ENCODE measurements at places on chromosomes 5 and 9.

- DNase-seq, result no peak
Measured at GRCh38 chr5:169011451-169011850, 289.5 kb downstream of the SLIT3 start.

GRCh38 chr5:147752666-147753290 is 29.8 kb downstream of the JAKMIP2 start:
- DNase-seq, result no peak

DNA sequence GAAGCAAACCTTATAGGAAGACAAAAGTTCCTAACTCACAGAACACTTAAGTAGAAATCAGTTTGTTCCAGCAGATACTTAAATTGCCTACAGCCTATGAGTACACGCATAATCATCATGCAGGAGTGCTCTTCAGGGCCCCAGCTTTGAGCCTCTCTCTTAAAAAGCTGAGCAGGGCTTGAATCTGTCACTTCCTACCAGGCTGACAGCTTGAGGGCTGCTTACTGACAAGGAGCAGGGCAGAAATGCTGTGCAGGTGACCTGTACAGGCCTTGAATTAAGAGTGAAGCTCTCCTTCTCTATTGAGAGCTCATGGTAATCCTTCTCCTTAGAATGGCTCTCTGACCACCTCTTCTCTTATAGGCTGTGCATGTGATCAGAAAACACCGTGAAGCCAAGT is 66.5 kb upstream of the MAST4 start:
- DNase-seq, result no peak

DNA sequence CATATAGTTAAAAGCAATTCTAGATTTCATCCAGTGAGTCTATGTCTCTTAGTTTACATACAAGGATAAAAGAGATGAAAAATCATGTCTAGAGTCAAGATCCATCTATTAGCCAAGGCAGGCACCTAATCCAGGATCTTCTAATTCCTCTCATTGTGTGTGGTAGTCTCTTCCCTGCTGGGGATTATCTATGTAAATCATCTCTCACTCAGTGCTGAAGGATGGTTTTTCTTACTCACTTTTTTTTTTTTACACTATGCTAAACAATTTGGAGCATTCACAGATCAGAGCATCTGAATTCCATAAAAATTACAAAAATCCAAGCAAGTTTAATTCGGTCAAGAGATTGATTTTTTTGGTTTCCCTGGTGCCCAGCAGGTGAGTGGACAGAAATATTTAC is 154.9 kb upstream of the GDNF start:
- DNase-seq, result no peak

DNA sequence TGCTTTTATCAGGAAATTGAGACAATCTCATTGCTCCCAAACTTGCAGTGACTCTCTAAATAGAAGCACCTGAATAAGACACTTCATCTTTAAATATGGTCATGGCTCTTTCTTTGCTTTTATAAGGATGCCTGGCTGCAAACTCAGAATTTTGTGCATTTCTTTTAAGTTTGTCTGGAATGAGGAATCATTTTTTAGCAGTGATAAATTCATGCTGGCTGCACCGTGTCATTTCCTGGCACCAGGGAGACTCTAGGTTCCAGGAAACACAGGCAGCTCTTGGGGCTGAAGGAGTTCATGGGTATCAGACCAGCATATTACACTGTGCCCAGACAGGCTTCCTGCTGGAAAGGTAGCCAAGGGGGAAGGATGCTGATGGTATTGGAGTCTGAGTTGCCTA is 109.9 kb downstream of the NUDT12 start:
- no peak for DNase-seq

GRCh38 chr9:98790134-98790841 is 6.1 kb downstream of the ANKS6 start:
- DNase-seq, result no peak

GRCh38 chr5:32942225-32942989 is 231.3 kb downstream of the NPR3 start:
- no peak for DNase-seq

GRCh38 chr9:138057726-138058125 is 180.1 kb downstream of the CACNA1B start:
- DNase-seq, result no peak

DNA sequence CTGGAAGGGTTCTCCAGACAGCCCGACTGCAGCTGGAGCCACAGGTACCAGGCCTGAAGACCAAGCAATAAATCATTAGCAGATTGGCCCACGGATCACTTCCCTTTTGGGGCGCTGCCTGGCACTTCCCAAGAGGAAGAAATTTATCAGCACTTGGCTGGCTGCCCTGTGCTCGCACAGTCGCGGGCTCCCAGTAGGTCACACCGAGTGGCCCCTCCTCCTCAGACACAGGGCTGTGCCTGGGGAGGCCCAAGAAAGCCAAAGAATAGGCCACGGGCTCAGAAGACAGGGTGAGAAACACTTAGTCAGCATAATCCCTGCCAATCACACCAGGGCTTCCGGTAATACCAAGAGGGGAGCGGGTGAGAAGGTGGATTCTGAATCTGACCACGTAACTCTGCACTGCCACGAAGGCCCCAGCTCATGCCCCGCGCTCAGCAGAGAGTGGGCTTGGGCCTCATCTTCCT is 115.7 kb upstream of the MSX2 start:
- DNase-seq, result no peak

- no peak for DNase-seq
Measured at GRCh38 chr5:115257981-115258380, 4.7 kb downstream of the PGGT1B start.

- DNase-seq, result no peak
Measured at GRCh38 chr5:95891499-95891898, 69.0 kb upstream of the GLRX start.

DNA sequence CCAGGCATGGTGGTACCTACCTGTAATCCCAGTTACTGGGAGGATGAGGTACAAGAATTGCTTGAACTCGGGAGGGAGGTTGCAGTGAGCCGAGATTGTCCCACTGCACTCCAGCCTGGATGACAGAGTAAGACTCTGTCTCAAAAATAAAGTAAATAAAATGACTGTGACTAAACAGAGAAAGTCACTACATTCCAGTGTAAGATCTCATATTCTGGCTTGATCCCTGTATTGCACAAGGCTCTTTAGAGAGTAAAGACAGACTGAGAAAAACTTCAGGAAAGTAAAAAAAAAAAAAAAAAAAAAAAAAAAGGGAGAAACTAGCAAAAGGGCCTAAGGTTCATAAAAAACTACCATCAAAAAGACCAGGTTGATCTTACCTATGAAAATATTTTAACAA is 106.6 kb upstream of the PJA2 start:
- DNase-seq, result no peak

DNA sequence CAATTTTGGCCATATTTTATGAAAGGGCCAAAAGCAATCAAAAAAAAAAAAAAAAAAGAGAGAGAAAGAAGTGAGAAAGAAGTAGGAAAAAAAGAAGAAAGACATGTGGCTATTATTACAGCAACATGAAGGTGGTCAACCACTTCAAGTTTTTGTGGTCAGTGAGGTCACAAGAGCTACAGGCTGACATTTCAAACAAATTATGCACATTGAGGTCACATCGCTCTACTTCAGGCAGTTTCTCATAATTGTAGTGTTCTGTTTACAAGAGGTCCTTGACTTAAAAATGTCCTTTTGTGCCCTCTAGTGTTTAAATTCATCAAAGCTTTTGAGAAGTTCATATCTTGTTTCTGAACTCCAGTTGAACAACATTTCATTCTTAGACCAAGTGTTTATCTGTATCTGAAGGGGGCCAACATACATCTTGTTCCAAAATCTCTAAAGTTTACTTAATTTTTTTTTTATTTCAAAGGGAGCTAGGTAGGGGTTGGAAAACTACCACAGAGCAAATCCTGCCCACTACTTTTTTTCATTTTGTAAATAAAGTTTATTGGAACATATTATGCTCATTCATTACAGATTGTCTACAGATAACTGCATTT is 513.1 kb downstream of the PDE4D start:
- no peak for DNase-seq

- no peak for DNase-seq
Measured at GRCh38 chr9:36149197-36149596, 12.7 kb downstream of the GLIPR2 start.

DNA sequence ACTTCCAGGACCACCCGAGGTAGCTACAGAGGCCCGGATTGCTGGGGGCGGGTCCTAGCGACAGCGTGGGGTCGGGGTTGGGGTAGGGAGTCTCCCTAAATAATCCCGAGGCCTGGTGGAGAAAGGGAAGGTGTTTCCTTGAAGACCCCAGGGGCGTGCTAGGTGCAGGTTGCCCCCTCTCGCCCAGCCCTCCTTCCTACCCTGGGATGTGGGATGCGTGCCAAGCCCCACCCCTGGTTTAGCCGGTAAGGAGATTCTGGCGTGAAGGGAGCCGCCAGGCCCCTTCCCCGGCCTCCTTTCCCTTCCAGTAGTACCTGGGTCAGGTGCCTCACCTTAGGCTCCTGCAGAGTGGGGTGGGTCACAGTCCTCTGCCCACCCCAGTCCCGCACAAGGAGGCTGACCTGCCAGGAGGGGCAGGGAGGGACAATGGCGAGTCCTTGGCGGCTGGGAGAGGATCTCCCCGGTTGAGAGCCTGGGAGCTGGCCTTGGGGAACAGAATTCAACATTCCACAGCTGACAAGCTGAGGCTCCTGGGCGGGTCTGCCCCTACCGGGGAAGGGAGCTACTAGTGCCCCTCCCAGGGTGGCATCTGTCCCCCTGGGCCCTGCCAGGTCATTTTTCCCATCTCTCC is 674 bp downstream of the TSPAN17 start:
- DNase-seq, result no peak

DNA sequence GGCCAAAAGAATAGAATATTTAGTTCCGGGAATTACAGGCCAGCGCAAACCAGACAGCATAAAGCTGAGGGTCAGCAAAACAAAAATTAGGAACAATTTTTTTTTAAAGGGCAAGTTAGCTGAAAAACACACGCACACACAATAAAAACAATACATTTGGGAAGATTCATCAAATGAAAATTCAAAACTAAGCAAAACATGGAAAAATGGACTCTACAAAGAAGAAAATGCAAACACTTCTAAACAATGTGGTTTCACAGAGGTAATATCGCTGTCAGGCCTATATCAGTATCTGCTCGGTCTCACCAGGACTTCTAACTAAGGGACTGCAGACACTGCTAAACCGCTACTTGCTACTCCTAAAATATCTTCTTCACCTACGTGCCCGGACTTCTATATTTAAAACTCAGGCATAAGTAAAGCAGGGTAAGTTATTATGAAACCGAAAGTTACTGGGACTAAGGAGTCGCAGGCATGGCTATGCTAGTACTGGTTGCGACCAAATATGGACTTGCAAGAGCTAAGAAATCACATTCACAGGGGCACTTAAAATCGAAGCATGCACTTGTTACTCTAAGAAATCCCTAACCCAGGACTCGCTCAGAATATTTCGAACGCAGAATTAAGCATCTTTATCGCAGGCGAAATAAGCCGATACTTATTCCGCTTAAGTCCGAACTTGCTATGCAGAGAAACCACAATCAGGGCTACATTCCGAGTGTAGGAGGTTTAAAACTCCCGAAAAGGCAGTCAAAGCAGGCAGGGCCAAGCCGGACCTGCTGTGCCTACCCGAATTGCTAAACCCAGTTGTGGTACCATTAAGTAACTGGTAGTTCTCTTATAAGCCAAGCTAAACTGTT is 2.3 kb downstream of the ANXA2R start:
- peak; percentile 53 for DNase-seq

GRCh38 chr9:72912476-72913381 is 40.1 kb downstream of the ALDH1A1 start:
- no peak for DNase-seq

DNA sequence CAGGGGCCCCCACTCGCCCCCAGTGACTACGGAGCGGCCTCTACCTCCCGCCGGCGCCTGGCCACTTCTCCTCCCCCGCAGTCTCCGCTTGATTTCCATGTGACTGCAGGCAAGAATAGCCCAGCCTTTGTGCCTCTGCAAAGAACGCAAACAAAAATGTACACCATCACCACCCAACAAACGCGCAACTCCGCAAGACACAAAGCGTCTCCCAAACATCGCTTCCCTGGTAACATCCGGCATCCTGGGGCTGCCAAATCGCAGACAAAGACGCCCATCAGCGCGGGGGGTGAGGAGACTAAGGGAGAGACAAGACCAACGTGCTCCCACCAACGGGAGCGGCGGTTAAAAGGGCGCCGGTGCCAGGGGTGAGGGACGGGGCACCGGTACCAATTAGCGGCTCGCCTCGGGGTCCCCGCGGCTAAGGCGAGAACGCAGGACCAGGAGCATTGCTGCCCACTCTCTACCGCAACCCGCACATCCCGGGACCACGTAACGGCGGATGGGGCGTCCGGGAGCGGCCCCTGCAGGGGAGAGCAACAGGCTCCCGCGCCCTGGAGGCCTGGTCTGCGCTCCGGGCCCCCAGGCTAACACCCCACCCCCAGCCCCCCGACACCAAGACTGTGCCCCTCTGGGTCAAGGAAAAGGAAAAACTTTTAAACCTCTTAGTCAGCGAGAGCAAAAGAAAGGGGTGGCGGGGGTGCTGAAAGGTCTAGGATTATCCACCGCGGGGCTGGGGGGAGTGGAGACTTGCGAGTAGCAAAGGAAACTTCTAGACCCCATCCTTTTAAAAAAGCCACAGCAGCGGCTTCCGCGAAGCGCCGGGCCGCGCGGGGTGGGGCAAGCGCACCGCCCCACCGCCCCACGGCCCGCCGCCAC is 885 bp downstream of the MPDZ start:
- DNase-seq, result no peak

- no peak for DNase-seq
Measured at GRCh38 chr5:160542281-160542680, 120.6 kb downstream of the PTTG1 start.

DNA sequence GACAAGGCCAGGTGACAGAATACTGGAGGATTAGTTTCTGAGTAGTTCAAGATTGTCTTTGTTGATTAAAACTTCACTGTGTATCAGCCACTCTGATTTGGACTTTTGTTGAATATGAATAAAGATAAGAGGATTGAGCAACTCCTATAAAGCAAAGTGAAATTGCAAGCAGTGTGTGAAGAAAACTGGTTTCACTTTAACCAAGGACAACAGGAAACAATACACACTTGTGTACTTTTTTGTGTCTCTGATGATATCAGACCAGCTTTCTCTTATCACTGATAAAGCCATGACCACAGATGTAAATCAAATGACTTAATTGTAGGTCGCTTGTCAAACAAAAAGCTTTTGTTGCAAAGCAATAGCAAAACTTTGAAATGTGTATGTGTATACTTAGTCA is 268.6 kb downstream of the FER start:
- DNase-seq, result no peak

DNA sequence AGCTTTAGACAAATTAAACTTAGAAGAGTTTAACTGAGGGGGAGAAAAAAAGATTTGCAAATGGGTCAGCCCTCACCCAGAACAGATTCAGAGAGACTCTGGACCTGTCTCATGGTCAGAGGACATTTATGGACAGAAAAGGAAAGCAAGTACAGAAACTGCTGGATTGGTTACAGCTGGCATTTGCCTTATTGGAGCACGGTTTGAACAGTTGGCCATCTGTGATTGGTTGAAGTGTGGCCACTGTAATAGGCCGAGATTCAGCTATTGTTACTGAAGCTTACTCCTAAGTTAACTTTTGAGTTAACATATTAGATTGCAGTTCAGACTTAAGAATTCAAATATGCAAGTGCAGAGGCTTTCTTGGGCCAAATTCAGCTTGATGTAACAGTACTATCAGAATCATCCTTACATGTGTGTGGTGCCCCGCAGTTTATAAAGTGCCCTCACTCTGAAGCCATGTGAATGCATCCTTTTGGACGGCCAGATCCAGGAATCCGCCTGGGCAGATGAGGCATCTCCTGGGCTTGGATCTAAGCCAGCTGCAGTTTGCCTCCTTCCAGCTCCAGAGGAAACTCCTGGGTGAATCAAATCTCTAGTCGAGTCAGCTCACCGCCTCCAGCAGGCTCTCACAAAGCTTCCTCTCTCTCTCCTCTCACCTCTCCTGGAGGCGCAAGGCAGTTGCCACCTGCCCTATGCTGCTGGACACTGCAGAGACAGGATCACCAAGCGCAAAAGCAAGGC is 165.2 kb downstream of the ADAMTS12 start:
- no peak for DNase-seq
